A549 treated with ZK216348 at 1 μM for 4 hours (cell line): ENCODE measurements at places on chromosomes 13 and 19. TPM values are rescaled to one million over a fixed set of nuclear protein-coding genes. Genes with fewer than 3 reads are reported as not detected.

PGPEP1 gene
- 1.6 to 3.2 TPM (median 2.6 TPM) in 5 replicates for total RNA-seq

SLC25A23 gene
- total RNA-seq, result 14.4 to 21.7 TPM (median 19.9 TPM) in 5 replicates

TMEM86B gene
- total RNA-seq, result 2.2 to 5.4 TPM (median 4.8 TPM) in 5 replicates

KCTD12 gene
- 1.1 to 2.3 TPM (median 1.8 TPM) in 5 replicates for total RNA-seq

UBAC2 gene
- total RNA-seq, result 52.9 to 66.1 TPM (median 63.5 TPM) in 5 replicates

SLC10A2 gene
- not detected in 5 replicates for total RNA-seq

OR10H1 gene
- not detected in 5 replicates for total RNA-seq

GIPR gene
- 1.3 to 4.0 TPM (median 2.7 TPM) in 5 replicates for total RNA-seq

WDR87 gene
- total RNA-seq, result not detected in 5 replicates

ZNF560 gene
- not detected in 5 replicates for total RNA-seq

GJB2 gene
- total RNA-seq, result 0.53 to 0.84 TPM (median 0.77 TPM) in 5 replicates

C19orf67 gene
- not detected in 5 replicates for total RNA-seq

COMP gene
- total RNA-seq, result 0.09 to 0.15 TPM (median 0.12 TPM) in 4 of 5 replicates, not detected in the other

CBLC gene
- total RNA-seq, result not detected in 5 replicates

OR4F17 gene
- not detected in 5 replicates for total RNA-seq

C19orf38 gene
- not detected in 5 replicates for total RNA-seq

GRK1 gene
- total RNA-seq, result not detected in 5 replicates

CLEC11A gene
- total RNA-seq, result 5.1 to 11.7 TPM (median 9.1 TPM) in 5 replicates

KL gene
- 0.07 TPM in 1 of 5 replicates, not detected in the others for total RNA-seq

WASF3 gene
- 0.05 to 0.31 TPM (median 0.12 TPM) in 5 replicates for total RNA-seq

BCKDHA gene
- total RNA-seq, result 36.9 to 45.2 TPM (median 40.6 TPM) in 5 replicates

ZNF415 gene
- total RNA-seq, result not detected in 5 replicates

MAG gene
- not detected in 5 replicates for total RNA-seq
